LHCN-M2 (cell line): ENCODE measurements at places on chromosomes 11 and 22.

- DNase-seq = no peak
Measured at GRCh38 chr22:45568213-45568612, 65.5 kb downstream of the FBLN1 start.

DNA sequence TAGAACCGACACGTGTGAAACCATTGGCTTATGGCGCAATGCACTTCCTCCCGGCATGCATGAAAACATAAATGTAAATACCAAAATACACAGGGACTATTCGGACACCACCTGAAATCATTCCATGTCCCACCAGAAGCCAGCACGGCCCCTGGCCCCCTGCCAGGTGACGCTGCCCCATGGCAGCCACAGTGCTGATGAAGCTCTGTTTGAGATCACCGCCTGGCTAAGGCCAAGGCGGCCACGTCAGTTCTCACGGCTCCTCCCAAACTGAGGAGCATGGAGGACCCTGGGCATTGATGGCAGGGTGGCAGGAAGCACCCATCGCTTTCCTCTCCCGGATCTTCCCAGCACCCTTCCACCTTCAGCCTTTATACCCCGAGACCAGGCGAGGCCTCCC, 89.5 kb downstream of the CDKN1C start:
- no peak for DNase-seq

DNA sequence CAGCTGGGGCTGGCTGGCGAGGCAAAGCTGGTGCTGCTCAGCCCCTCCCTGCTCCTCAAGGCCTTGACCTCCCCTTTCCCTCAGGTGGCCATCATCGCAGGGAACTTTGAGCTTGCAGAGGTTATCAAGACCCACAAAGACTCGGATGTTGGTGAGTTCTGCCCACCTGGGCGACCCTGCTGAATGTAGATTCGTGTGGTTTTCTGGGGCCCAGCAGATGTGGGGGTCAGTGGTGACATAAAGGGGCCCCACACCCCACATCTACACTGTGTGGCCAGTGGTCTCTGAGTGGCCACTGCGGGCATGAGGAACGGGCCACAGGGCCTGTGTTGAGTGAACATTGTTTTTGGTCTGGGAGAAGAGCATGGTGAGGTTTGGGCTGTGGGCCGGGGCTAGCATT, 11.9 kb downstream of the SHANK3 start:
- no peak for DNase-seq

DNA sequence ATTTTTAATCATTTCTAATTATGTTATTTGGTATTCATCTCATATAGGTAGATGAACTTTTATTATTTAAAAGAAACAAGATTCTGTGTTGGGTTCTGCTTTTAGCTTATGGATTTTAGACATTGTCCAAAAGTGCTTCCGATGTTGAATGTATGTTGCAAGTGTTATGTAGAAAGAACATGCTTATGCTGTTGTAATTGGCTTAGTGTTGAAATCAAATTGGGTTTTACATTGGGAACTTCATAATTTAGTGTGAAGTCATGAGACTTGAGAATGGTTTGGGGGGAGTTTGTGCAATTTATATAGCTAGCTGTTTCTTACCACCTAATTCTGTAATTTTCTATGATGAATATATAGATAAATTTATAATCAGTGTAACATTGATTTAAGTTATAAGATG, 3.6 kb downstream of the MTMR3 start:
- DNase-seq = no peak

GRCh38 chr11:8671651-8672062, 10.8 kb downstream of the TRIM66 start:
- peak; percentile 78 for DNase-seq

DNA sequence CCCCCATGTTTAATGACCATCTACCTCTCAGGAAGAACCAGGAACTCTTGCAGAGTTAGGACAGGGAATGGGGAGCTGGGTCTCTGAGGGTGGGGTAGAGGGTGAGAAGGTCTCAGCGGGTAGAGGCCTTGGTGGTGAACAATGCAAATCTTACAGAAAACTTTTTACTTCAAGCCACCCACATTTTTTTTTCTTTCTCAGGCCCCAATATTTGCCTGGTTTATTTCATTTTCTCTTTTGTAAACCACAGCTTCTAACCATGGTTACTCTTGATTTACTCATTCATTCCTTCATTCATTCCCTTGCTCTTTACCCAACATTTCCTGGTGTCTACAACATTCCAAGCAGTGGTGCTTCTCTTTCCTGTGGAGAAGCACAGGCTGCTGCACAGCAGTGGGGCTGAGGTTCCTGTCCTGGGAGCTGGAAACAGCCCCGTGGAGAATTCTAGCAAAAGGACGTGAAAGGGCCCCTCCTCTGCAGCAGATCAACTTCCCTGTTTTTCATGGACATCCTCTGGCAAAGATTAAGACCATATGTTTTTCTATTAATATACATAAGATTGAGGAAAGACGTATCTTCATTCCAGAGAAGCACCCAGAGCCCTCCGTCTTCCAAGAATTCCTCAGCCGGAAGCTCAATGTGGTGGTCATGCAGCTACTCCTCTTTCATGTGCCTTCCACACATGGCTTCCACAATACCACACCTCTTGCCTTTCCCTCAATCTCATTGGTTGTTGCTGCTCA, 224.4 kb upstream of the SESN3 start:
- DNase-seq = no peak

DNA sequence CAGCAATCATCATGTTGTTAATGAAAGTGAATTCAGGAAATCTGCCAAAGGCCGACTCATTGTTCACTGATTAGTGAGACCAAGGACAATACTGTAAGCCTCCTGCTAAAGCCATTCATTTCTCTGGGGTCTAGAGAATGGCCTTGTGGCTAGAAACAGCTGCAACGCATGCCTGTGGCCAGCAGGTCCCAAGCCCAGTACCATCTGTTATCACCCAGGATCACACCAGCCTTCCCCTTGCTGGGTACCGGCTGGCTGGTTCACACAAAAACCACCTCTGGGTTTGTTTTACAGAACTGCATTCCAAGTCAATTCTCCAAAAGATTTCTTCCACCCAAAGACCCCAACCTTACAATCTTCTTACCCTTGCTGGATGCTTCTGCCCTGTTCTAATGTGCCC, 1.1 kb downstream of the PLAAT5 start:
- DNase-seq = peak; percentile 95

GRCh38 chr22:16974298-16975084, 33.5 kb downstream of the GAB4 start:
- DNase-seq = no peak

DNA sequence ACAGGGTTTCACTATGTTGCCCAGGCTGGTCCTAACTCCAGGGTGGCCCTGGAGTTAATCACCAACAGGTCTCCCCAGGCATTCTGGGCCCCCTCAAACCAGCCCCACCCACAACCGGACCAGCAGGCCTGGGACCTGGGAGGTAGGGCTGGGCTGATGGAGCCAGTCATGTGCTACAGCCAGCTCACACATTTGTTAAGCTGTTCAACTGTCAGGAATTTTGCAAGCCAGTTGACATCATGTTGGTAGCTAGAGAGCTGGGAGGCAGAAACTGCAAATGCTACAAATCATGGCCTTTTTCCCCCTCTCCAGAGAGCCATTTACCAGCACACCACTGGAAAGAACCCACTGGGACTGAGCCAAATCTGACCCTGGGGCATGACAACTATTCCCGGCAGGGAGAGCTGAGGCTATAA, 6.8 kb downstream of the ARHGAP1 start:
- no peak for DNase-seq

DNA sequence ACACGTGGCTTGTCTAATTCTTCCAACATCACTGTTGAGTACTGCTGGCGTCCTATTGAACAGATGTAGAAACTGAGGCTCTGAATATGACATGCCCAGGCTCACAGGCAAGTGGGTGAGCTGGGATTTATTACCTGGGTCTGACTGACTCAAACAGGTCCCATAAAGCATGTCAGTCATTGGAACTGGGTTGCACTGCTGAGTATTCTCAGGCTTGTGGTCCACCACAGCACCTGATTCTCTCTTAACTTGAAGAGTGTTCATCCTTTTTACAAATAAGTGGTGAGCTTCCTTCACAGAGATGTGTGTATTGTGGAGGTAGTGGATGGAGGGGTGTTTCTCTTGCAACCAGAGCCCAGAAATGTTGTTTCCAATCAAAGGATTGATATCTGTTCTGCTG, 44.5 kb downstream of the SC5D start:
- DNase-seq = no peak

GRCh38 chr11:11787305-11788062, 54.3 kb upstream of the USP47 start:
- DNase-seq = peak; percentile 58

- DNase-seq = no peak
Measured at GRCh38 chr11:65262381-65262680, 569 bp downstream of the POLA2 start.

GRCh38 chr11:86418106-86418505, 43.4 kb downstream of the CCDC81 start:
- no peak for DNase-seq

GRCh38 chr11:8243458-8243857, 20.2 kb downstream of the LMO1 start:
- DNase-seq = no peak

GRCh38 chr22:17167486-17167885, 8.4 kb upstream of the HDHD5 start:
- no peak for DNase-seq

DNA sequence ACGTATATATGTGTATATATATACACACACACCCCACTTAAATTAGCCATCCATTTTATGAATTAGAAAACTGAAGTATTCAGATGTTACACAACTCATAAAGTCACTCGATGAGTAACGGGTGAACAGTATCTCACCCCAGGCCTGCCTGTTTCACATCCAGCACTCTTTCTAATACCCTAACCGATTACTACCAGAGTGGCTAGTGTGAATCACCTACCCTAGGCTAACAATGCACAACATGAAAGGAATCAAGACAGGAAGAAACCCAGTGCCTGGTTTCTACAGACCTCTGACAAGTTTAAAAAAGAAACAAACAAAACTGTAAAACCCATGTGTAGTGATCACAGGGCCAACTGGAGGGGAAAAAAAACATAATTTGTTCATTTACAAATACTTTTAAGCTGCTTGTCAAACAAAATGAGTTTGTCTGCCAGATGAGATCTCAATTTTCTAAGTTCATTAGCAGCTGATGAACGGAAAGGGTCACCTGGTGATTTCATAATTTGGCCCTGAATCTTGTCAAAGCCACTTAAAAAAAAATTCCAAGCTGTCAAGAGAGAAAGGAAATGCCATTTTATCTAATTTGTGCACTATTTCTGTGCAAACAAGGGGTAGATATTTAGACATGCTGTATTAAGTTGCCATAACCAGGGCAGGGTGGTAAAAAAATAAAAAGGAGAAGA, 134.8 kb downstream of the LARGE1 start:
- DNase-seq = peak; percentile 4

GRCh38 chr22:19832476-19833108, 22.1 kb downstream of the GNB1L start:
- DNase-seq = no peak

DNA sequence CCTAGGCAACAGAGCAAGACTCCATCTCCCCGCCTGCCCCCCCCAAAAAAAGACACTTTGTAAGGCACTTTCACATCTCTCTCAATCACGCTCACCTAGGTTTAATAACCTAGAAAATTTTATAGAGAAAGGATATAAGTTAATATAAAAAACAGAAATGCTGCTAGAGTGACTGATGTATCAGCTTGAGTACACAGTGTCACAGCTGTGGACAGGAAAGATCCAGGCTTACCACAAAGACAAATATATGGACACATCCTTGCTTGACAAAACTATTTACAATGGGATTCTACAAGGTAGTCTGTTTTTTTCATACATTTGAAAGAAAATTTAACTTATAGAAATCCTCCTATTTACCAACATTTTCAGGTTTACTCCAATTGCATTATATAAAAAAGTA, 96.7 kb downstream of the ABTB2 start:
- DNase-seq = no peak

- no peak for DNase-seq
Measured at GRCh38 chr11:1217151-1217550, 5.7 kb upstream of the MUC5B start.

DNA sequence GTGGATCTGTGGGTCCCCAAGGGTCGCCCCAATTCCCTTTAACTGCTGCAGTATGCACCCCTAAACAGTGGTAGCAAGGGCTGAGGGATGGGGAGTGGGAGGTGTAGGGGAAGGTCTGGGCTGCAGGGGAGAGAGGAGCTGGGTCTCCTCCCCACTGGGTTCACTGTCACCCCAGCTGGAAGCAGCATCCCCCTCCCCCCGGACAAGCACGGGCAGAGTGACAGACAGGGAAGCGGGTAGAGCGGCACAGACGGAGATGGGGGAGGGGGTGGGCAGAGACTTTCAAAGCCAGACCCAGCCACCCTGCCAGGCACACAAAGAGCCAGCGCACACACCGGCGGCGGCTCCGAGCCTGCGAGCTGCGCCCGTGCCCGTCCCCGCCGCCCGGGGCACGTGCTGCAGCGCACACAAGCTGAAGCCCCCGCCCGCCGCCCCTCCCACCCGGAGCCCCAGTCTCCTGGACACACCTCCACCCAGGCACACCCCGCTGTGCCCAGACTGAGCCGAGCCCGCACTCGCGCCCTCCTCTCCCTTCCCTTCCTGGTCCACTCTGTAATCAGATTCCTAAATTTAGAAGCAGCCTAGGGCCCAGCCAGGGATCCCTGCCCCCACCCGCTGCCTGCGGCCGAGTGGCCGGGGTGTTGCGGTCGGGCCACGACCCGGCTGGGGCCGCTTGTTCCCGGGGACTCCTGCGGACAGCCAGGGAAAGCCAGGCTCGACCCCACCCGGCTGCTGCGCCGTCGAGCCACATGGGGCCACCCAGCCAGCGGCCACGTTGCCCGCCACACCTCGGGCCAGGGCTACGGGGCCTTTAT, 935 bp upstream of the RCOR2 start:
- no peak for DNase-seq

DNA sequence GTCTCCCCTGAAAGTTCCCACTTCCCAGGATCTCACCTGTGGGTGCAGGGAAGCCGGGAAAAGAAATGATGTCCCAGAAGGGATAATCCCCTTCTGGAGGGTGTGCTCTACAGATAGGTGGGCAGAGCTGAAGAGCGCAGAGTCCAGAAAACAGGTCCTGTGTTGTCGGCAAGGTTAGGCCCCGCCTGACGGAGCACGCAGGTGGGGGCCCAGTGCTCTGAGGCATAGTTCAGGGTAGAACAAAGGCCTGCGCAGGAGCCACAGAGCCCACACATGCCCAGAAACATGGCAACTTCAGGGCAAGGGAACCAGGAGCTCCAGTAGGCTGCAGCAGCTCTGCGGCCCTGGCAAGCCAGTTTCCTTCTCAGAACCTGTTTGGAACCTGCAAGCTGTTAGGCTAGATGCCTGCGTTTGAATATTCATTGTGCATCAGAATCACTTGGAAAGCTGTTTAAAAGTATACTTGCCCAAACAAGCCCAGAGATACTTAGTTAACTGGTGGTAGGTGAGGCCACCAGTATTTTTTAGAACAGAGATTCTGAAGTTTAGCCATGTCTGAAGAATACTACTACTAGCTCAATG, 386.6 kb downstream of the BUD13 start:
- DNase-seq = no peak

DNA sequence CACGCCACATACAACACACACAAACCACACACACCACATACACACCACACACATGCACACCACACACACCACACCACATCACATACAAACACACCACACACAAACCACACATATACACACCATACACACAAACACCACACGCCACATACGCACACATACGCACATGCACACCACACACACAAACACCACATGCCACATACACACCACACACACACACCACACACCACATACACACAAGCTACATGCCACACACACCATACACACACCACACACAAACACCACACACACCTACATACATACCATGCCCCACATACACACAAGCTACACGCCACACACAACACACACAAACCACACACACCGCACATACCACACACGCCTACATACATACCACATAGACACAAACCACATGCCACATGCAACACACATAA, 15.7 kb upstream of the TH start:
- no peak for DNase-seq
